H54 (cell line): ENCODE measurements at places on chromosomes 16 and 17.

DNA sequence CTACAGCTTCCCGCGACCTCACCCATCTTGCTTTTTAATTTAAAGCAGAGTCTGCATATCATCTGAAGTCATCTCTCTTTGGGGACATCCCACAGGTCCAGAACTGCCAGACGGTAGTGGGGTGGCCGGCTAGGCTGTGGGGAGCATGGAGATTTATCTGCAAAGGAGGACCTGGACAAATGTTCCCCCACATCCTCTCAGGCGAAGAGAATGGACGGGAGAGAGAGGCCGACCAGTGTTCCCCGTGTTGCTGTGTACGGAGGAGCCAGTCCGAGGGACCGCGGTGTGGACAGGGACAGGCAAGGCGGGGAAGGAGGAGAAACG lies 665 bp upstream of the MT1M start:
- DNase-seq: no peak

- no peak for DNase-seq
Measured at GRCh38 chr17:62668091-62668804, 40.8 kb downstream of the MRC2 start.

DNA sequence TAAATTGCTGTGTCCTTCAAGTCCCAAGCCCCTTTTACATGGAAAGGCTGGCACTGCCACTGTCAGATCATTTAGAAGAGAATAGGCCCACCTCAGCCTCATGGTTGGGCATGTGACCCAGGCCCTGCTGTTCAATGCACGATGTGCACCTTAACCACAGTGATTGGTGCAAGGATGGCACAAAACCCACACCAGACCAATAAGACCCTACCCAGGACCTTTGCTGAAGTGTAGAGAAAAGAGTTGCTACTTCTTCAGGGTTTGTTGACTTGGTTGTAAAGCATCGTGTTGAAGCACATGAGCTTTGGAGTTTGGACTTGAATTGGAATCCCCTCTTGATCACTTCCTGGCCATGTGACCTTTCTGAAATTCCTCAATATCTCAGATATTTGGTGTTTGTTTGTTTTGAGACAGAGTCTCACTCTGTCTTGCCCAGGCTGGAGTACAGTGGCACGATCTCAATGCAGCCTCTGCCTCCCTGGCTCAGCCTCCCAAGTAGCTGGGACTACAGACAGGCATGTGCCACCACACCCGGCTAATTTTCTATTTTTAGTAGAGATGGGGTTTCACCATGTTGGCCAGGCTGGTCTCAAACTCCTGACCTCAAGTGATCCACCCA lies 24.8 kb downstream of the DNAJA2 start:
- no peak for DNase-seq

DNA sequence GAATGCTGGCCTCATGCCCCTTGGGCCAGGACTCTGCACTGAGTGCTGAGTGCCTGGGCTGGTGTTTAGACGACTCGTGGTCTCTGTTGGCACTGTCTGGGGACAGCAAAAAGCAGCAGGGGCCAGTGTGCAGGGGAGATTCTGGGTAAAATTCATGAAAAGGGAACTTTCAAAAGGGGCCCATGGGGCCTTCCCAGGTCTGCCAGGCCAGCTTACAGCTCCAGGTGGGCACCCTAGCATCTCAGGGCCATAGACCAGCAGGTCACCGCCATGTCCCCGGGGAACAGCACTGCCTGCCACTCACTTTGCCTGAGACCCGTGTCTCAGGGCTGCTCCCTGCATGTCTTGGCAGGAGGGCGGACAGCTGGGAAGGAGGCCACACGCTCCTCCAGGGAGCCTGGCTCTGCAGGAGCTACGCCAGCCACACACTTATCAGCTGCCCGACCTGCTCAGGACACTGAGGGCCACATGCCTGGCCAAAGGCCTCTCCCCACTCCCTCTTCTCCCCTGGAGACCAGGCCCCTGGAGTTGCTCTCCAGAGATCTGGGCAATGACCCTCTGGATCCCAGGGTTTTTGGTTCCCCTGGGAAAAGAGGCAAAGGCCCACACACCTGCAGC lies 8.8 kb upstream of the FASN start:
- no peak for DNase-seq

- no peak for DNase-seq
Measured at GRCh38 chr16:59701963-59702930, 968.1 kb upstream of the GOT2 start.
